ENCODE measurements at places on chromosomes 5 and 9.
A peak's percentile ranks its signal among the peaks of the same experiment; 100 is the strongest.

- DNase-seq: no peak
These were observed 92.7 kb downstream of the FBXL7 start for GRCh38 chr5:15592728-15593127.

DNA sequence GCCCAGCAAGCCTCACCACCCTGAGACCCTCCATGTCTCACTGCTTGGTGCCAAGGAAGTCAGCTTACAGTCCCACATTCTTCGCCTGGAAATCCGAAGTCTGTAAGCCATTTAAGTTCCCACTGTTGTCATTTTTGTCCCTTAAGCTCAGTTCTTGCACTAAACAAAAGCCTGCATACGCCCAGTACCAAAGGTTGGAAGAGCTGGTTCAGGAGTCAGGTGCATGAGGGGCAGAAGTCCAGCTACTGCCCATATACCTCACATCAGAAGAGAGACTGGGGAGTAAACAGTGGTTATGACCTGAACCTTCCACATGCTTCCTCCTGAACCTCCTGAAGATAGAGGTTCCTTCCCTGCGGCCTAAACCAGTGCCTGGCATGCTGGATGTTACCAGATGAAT, 146.0 kb downstream of the FRMD3 start:
- no peak for DNase-seq

DNA sequence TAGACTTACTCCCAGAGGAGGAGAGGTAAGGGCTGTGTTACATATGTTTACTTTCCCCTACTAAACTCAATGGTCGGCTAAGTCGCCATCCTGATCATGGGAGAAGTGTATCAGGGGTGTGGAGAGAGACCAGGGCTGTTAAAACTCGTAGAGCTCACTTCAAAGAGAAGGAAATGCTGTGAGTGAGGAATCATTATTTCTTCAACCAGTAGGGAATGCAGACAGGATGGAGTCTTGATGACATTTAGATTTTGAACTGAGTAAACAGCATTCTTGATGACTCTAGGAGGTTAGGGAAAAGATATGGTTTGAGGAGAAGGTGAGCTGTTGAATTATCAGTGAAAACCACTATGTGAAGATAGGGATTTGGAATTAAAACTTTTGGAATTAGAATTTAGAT, 17.3 kb downstream of the RECK start:
- no peak for DNase-seq

DNA sequence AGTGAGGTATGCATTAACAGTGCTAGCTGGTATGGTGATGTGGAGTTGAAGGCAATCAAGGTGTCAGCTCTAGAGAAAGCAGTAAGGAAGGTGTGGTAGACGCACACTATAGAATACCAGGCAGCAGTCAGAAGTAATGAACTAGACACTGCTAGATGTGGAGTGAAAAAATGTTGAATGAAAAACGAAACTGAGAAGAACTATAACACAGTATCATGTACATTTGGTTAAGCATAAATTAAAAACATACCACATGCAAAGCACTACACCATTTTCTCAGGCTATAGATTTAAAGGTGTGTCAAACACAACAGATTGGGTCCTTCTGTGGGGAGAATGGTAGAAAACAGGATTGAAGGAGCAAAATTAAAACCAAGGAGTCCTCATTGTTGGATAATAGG, 15.4 kb downstream of the ZNF622 start:
- DNase-seq: no peak

GRCh38 chr9:127541865-127542264, 70.2 kb upstream of the STXBP1 start:
- DNase-seq: no peak

GRCh38 chr5:154251529-154251928, 61.0 kb downstream of the GALNT10 start:
- no peak for DNase-seq

- DNase-seq: peak; percentile 8
These were observed 10.0 kb downstream of the S1PR3 start for GRCh38 chr9:89000973-89001916.

Data from memory B cell (primary cell).